ENCODE measurements at places on chromosomes 12 and 14.

GRCh38 chr14:79569072-79569471 is 642.2 kb downstream of the DIO2 start:
- DNase-seq: no peak

DNA sequence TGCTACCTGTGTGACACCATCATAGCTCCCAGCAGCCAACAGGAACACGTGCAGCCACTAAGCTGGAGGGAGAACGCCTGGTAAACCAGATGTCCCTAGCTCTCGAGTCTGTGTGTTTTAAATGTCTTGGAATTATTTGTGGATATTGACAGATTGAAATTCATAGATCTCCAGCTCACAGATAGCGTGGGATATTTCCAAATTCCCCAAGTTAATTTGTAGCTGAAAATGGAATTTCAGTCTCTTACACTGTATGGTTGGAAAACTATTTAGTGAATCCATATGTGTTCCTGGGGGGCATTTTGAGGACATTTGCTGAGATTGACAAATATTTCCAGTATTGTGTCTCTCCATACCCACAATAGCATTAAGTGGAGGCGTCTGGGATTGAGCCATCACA is 618.6 kb upstream of the TMEM132C start:
- no peak for DNase-seq

- DNase-seq: no peak
These were observed 296.1 kb upstream of the DIO2 start for GRCh38 chr14:80507292-80507869.

- DNase-seq: no peak
These were observed 12.6 kb downstream of the DLK1 start for GRCh38 chr14:100739306-100739705.

GRCh38 chr12:115799610-115800009 is 477.9 kb downstream of the MED13L start:
- DNase-seq: no peak
